ENCODE measurements at places on chromosomes 7 and 10.

GRCh38 chr7:137074391-137075030, 206.1 kb downstream of the CHRM2 start:
- DNase-seq: no peak

GRCh38 chr7:113705439-113705838, 213.4 kb downstream of the PPP1R3A start:
- DNase-seq: no peak

DNA sequence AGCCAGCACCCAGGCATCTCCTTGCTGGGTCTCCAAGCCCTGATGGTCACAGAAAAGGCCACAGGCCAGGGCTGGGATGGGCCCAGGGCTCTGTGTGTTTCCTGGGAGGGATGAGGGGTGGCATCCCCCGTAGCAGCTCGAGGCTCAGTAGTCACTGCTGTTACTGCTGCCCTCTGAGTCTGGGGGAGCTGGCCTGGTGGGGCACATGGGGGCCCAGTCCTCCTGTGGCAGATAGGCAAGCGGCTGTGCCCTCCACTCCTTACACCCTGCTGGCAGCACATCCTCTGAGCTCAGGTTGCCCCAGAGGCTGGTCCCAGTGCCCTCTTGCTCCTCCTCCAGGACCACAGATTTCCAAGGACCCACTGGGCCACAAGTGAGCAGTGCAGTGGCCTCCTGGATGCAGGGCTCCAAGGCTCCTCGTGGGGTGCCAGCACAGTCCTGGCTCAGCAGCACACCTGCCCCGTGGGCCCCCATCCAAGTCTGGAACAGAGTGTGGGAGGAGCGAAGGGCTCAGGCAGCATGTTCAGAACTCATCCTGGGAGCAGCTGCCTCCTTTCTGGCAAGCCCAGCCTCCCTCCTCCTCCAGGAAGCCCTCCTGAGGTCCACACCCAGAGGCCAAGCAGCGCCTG, 31.5 kb upstream of the TUBB8 start:
- DNase-seq: no peak

DNA sequence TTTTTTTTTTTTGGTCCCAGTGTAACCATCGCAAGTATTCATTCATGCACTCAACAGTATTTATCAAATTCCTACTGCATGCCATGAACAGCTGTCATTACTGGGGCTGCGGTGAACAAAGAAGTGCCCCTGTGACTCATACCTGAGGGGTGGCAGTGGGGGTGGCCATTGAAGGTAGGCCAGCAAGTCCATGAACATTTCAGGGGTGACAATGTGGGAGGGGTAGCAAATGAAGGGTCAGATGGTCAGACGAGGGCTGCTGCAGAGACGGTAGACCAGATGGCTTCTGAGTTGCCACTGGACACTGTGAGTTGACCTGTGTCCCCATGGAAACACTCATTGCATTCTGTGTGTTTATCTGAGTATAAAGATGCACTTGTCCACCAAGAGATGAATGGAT, 92.5 kb upstream of the PITRM1 start:
- DNase-seq: no peak

DNA sequence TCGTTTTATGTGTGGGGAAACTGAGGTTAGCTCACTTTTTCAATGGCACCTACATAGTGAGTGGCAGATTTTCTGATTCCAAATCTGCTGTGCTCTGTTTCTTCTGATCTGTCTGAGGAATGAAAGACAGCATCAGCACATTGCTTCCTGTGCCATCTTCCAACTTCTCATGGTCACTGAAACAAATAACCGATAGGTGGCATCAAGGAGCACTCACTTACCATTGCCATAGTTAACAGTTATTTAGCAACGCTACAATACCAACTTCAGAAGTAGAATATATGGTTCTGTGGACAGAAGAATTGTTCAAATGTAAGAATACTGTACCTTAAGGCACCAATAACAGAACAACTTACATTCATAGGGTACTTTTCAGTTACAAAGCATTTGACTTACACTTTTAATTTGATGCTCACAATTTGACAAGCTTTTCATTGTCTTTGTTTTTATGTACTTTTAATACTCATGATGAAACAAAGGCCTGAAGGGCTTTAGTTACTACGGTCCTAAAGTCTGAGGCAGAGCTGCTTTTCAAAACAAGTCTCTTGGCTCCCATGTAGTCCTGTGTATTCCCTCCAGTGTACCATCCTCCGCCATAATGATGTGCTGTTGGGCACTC, 228.9 kb upstream of the TCF7L2 start:
- peak; percentile 66 for DNase-seq

DNA sequence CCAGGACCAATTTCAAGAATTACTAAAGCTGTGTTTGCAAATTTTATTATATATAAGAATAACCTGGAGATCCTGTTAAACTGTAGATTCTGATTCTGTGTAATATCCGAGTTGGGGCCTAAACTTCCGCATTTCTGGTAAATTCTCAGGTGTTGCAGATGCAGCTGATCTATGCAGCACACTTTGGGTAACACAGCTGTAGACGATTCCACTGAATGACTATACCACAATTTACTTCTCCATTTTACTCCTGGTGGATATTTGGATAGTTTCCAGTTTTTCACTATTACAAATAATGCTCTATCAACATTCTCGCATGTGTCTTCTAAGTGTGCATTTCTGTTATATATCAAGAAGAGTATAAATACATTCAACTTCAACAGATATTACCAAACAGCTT, 7.5 kb downstream of the GDI2 start:
- DNase-seq: no peak

GRCh38 chr7:35415411-35415822, 161.5 kb upstream of the TBX20 start:
- DNase-seq: no peak

- no peak for DNase-seq
These were observed 127.8 kb downstream of the CELF2 start for GRCh38 chr10:11145495-11145855.

DNA sequence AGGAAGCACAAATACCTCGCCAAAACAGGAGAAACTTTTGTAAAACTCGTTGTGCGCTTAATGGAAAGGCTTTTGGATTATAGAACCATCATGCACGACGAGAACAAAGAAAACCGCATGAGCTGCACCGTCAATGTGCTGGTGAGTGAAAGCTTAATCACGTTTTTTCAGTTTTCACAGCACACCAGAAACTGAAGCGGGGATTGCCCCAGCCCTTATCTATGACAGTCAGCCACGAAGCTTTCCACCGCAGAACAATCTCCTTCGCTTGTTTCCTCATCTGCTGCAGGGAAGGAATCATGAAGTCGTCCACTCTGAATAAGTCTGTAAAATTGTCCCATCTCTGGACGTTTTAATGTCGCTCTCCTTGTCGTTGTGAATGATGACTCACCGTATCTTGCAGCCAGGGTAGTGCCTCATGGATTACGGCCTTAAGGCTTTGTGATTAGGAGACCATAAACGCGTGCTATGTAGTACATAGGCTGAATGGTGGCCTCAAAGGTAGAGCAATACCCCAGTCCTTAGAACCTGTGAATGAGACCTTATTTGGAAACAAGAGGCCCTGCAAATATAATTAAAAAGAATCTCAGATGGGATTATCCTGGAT, 174.9 kb upstream of the NPS start:
- DNase-seq: no peak

- no peak for DNase-seq
These were observed 39.6 kb downstream of the KCNH2 start for GRCh38 chr7:150938566-150938965.

- DNase-seq: no peak
These were observed 819.2 kb upstream of the C7orf33 start for GRCh38 chr7:147771344-147771743.

Measured in HEK293T (cell line).